Lung microvascular endothelial cell (primary cell): ENCODE measurements at places on chromosomes 1 and 21. TPM values are rescaled to one million over a fixed set of nuclear protein-coding genes. Genes with fewer than 3 reads are reported as not detected.

The TAL1 gene
- 51.0 and 58.1 TPM in 2 replicates for total RNA-seq

The RCC2 gene
- 54.5 and 80.2 TPM in 2 replicates for total RNA-seq

The ALX3 gene
- total RNA-seq = not detected in 2 replicates

The SELL gene
- total RNA-seq = under 0.01 and 0.22 TPM in 2 replicates

The TMPRSS15 gene
- not detected in 2 replicates for total RNA-seq

The TMEM9 gene
- 45.3 and 60.9 TPM in 2 replicates for total RNA-seq

The TP73 gene
- total RNA-seq = under 0.01 TPM in 1 of 2 replicates, not detected in the other

The IFNAR1 gene
- 13.1 and 19.2 TPM in 2 replicates for total RNA-seq

The HLCS gene
- total RNA-seq = 12.3 and 12.4 TPM in 2 replicates

The CLDN17 gene
- total RNA-seq = not detected in 2 replicates

The SPOCD1 gene
- total RNA-seq = 0.99 and 4.6 TPM in 2 replicates

The GJA5 gene
- total RNA-seq = under 0.01 and 0.87 TPM in 2 replicates

The DNASE2B gene
- total RNA-seq = not detected in 2 replicates

The POMGNT1 gene
- 24.6 and 40.5 TPM in 2 replicates for total RNA-seq
